ENCODE measurements at places on chromosomes 6 and 20.

GRCh38 chr6:141024526-141024925 is 1108.2 kb upstream of the GJE1 start:
- DNase-seq, result no peak

DNA sequence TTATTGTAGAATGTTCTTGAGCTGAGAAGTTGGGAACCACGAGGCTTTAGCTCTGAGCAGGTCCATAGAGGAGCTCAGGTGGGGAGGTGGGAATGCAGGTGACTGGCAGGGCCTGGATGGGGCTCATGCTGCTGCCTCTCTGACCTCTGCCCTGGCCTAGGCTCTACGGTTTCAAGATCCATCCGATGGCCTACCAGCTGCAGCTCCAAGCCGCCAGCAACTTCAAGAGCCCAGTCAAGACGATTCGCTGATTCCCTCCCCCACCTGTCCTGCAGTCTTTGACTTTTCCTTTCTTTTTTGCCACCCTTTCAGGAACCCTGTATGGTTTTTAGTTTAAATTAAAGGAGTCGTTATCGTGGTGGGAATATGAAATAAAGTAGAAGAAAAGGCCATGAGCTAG is at the start of gene LY6G5B:
LY6G5B (plus strand) TSS at position 301 of the 400 bp plus-strand sequence. CDS start 975 bp downstream, outside the sequence.
- DNase-seq, result no peak

DNA sequence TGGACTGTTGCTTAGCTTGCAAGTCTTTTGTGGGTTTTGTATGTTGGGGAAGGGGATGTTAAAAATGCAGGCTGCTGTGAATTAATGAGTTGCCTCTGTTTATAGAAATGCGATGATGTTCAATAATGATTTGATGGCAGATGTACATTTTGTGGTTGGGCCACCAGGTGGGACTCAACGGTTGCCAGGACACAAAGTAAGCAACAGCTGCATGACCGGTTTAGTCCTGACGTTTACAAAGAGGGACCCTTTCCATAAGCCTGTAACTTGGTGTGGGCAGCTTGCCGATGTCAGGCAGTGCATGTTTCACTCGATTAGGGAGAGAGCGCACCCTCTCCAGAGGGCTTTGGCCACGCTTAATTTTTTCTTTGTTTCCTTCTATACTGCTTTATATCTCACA is 1.3 kb downstream of the BTBD3 start:
- DNase-seq, result no peak

DNA sequence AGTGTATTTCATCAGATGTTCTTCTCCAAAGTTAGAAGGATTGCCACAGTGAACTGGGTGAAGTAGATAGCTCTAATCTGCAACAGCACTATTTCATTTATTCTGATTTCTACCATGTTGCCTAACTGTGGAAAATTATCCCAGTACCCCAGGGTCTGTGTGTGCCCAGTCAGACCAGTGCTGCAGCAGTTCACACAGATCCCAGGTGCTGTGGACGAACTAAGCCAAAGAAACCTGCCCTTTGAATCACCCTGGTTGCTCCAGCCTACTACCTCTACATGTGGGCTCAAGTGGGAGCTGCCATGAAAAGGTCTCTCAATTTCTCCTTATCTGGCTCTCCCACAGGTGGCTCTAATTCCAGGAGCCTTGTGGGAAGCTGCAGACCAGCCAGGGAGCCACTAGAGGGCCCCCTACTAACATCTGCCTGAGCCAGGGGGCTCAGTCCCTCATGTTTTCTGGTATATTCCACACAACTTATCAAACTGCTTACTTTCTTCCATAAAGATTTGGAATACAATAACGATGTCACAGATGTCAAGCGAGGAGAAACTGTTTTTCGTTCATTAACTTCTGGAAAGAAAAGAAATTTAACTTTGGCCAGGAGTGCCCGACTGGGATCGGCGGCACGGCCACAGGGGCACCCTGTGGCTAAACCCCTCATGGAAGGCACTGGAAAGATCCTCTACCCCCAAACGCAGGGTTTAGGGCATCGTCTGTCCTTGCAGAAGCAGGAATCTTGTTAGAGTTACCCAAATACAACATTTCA is 31.6 kb upstream of the LY86 start:
- DNase-seq, result no peak

DNA sequence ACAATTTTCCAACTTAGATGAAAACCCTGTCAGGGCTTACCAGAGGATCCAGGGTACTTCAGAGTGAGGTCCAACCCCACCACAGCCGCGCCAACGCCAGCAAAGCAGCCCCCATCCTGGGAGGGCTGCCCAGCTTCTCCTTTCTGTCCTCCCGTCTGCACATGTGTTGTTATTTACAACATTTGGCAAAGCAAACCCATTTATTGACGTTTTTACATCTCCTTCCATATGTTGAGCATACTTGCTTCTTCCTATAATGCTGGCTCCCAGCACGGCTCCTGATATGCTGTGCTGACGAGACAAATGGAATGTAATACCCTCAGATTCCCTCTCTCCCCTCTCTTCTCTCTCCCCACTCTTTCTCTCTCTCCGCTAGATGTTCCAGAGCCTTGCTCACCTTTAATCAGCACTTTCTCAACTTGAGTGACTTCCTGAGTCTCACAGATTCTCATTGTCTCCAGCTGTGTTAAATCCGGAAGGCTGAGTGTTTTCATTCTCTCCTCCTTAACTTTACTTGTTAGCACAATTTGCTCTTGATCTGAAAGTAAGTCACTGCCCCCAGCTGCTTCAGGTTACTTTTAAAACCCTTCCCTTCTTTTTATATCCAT is 22.7 kb downstream of the RCAN2 start:
- no peak for DNase-seq

GRCh38 chr20:35563834-35564233 is 22.0 kb downstream of the ERGIC3 start:
- DNase-seq, result no peak
